Dermis blood vessel endothelial cell (primary cell): ENCODE measurements at places on chromosomes 2 and 18.

GRCh38 chr2:45884126-45884525 is 232.7 kb downstream of the PRKCE start:
- DNase-seq: no peak

DNA sequence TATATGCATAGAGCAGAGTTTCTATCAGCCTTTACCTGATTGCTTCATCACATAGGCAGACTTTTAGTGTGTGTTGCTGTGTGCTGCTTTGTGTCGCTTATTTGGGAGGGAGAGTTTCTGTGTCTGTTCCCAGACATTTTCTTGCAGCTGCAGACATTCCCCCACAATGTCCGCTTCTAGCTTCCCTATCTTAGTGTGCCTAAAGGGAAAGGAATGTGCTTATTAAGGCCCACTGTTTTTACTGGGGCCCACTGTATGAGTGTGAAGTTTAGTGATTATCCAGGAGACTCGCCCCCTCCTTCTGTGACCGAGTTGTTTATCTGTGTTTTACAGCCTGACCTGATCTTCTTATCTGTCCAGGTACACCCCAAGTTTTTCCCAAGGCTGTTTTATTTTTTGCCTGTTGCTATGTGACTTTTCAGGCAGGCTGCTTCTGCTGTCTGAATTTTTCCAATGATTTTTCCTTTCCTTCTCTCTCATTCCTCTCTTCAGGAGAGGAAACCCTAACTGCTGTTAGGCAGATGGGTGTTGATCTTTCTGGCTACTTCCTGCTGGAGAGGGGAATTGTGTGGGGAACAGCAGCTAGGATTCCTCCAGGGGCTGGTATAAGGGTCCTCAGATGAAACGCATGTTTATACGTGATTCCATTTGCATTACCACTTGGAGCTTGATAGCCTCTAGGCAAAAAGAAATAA is 47.6 kb downstream of the STK17B start:
- no peak for DNase-seq

DNA sequence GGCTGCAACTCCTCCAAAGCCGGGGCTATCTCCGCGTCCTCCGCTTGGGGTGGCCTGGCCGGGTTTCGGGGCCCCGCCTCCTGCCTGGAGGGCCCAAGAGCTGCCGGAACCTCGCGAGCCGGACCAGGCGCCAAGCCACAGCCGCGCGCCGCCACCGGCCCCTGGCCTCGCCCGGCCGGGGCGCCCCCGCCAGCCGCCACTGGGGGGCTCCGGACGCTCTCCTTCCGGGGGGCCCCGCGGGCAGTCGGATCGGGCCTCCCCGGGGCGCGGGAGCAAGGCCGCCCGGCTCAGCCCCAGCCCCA is 17.4 kb upstream of the HAAO start:
- DNase-seq: peak; percentile 84

- no peak for DNase-seq
Observed at GRCh38 chr2:13180729-13181128, 464.0 kb downstream of the TRIB2 start.

- peak; percentile 60 for DNase-seq
Observed at GRCh38 chr18:48623468-48624235, 84.8 kb downstream of the CTIF start.

GRCh38 chr2:86608832-86609410 is 14.7 kb downstream of the RNF103 start:
- no peak for DNase-seq

DNA sequence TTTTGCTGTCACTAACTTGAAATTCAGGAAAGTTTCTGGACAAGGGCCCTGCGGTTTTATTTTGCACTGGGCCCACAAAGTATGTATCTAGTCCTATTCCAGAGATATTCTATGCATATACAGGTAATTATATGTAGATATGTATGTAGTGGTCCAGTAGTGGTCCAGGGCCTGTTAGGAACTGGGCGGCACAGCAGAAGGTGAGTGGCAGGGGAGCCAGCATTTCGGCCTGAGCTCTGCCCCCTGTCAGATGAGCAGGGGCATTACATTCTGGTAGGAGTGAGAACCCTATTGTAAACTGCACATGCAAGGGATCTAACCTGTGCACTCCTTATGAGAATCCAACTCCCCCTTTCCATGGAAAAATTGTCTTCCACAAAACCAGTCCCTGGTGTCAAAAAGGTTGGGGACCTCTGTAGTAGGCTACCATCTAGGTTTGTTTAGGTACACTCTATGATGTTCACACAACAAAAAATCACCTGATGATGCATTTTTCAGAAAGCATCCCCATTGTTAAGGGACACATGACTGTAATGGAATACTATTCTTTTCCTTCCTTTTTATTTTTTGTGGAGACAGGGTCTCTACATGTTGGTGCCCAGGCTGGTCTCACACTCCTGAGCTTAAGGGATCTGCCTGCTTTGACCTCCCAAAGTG is 2.8 kb upstream of the PPP4R3B start:
- peak; percentile 55 for DNase-seq

DNA sequence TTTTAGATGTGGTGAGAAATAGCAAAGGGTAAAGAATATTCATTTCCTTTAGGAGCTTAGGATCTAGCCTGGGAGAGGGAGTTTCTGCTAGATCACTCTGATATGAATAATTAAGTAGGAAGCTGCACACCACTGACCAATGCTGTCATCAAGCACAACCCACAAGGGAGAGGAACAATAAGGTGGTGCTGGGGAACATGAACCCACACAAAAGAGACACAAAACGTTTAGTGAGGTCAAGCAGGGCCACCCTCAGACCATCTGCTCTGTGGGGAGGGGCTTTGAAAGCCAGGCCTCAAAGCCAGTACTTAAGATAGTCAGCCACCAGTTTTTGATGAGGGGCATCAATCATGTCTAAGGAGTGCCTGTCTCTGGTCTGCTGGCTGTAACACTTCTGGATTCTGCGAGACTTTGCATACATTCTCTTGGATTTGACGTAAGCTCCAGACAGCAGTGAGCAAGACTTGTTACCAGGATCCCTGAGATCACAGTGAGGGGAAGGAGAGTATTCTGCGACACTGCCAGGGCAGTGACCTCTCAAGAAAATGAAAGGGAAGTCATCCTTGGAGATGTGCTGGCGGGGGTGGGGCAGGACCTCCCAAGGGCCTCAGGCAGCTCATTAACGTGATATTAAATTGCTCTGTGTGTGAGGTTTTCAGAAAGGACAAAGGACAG is 127.0 kb downstream of the CCBE1 start:
- DNase-seq: peak; percentile 14

DNA sequence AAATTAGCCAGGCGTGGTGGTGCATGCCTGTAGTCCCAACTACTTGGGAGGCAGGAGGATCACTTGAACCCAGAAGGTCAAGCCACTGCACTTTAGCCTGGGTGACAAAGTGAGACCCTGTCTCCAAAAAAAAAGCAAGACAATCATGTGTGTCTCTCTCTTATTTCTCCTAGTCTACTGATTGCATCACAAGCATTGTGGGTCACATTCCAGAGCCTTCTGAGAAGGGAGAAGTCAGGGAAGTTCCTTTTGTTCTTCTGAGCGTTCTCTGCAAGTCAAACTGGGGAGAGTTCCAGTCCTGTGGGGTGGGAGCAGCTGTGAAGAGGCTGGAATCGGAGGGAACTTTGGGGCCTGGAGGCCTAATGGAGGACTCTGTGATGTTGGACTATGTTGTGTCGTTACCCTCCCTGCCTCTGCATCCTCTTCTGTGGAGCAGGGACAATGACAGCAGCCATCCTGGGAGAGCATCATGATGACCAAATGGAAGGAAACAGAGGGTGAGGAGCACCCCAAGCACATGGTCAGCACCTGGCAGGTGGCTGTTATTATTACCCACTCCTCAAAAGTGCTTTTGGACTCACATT is 115.4 kb downstream of the MRO start:
- no peak for DNase-seq

GRCh38 chr2:213336253-213336770 is 52.0 kb downstream of the SPAG16 start:
- DNase-seq: no peak

DNA sequence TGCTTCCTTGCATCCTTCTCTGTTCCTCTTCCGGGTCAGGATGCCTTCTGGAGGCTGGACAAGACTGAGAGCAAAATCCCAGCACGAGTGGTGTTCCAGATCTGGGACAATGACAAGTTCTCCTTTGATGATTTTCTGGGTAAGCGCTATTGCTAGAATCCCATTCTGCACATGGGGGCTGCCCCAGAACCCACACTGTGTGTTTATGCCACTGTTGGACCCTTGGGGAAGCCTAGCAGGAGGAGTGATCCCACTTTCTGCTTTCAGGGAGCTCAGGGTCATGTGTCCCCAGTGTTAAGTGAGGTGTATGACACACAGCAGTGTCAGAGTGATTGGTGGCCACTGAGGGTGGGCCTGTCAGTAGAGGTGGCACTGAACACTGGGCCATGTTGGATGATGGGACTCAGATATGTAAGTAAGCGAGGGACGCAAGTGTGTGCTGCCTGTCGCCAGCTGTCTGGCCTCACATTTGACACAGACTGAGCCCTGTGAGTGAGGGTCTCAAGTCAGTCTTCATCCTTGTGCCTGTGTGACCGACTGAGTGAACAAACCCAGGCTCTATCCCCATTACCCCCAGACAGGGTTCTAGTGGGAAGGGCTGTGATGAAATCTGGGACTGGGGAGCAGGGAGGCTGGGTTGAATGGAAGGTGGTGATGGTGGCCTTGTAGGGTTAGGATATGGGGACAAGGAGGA is 220.9 kb downstream of the DYSF start:
- DNase-seq: no peak

GRCh38 chr2:108621087-108621559 is 86.9 kb downstream of the LIMS1 start:
- DNase-seq: peak; percentile 68

- DNase-seq: no peak
Observed at GRCh38 chr2:158729873-158730620, 65.1 kb upstream of the DAPL1 start.

DNA sequence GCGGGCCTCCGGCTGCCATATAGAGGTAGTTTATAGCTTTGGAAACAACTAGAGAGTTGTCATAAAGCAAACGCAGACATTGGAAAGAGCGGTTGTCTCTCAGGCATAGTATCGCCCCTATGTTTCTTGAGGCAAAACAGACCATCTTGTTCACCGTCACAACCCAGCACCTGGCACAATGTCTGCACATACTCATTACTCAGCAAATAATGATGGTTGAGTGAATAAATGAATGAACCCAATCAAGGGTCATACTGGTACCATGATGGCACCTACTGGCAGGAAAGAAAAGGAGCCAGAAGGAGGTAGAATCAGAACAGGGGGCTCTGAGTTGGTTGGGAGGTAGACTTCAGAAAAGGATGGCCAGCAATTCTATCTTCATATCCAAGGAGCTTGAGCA is 118.5 kb downstream of the ANTXR1 start:
- no peak for DNase-seq

- peak; percentile 38 for DNase-seq
Observed at GRCh38 chr18:58900015-58900649, 35.5 kb downstream of the ZNF532 start.

- DNase-seq: peak; percentile 46
Observed at GRCh38 chr2:148282201-148282600, 261.3 kb downstream of the MBD5 start.

GRCh38 chr2:27710640-27711430 is 47.1 kb downstream of the SLC4A1AP start:
- peak; percentile 55 for DNase-seq

DNA sequence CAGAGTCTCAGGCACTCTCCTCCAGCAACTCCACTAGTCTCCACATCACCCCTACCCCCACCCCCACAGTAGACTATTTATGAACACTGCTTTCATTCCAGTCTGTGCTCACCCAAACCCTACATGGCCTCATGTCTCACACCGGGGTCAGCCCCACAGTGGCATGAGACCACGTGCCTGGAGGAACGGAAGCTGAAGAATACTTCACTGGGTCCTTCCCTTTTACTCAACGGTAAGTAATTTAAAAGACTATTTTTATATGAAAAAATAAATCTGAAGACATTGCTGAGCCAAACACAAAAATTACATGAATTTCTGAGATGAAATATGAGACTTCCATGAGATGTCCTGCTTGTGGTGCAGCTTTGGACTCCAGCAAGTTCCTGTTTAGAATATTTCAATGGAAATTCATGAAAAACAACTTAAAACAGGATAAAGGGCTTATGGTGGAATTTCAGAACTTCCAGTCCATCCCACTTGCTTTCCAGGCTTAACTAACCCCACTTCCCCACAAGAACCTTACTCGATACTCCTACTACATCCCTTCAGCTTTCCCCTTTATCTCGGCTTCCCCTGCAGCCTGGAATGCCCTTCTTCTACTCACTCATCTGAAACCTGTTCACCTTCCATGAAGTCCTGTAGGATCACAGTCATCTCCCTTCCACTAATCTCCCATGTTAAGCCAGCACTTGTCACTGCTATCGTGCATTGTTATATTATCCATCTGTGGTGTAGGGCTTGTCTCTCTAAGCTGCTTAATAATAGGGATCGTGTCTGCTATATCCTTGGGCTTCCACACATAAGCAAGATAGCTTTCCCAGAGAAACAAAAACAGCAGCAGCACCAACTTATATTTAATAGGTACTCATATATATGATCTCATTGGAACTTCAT is 47.9 kb downstream of the SLC14A1 start:
- no peak for DNase-seq

DNA sequence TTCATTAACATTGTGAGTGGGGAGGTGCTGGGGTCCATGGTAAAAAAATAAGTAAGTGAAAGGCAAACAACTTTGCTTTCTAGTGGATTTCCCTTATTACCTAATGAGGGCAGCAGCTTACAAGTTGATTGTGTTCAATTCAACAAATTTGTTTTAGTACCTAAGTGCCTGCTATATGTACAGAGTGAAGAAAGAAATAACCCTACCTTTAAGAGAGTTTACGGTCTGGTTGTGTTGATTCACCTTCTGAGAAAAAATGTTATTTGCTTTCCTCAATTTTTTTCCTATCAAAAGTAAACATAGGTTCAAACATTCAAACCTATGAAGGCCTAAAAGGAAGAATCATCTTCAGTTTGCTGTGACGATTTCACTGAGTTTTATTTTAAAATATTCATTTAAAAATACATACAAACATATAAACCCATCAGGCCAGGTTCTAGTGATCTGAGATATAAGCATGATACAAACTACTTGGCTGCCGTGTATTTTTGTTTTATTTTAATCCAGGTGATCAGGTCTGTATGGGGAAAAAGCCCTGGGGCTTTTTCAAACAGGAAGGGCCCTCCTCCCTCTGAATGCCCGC is 1.5 kb upstream of the SPTBN1 start:
- DNase-seq: no peak

- DNase-seq: no peak
Observed at GRCh38 chr2:133596701-133597393, 28.6 kb upstream of the NCKAP5 start.

DNA sequence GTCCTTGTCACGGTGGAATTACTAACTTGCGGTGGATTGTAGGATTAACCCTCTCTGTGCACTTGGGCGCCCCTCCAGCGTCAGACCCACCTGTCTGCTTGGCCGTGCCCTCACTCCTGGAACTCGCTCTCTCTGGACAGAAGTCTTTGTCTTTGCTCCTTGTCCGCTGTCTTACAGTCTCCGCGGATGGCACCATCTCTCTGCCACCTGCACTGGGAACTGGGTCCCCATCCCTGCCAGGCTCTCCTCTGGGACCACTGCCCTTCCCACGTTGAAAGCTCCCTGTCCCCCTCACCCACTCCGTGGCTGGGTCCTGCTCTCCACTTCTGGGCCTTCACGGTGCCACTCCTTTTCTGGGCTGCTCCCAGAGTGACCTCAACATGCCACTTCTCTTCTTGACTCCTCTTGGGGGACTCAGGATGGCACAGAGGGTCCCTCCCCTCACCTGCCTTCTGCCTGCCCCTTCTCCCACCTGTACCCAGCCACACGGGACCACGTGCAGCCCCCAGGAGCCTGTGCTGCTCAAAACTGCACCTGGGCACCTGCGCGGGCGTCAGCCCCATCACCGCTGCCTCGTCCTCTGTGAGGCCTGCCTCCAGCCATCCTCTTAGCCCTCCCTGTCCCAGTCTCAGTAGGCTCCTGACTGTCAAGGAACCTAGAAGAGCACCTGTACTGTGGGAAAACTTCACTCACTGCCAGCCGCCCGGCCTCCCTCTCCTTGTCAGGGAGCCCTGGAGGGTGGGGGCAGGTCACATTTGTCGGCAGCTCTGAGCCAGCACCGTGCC is 11.1 kb downstream of the CNDP2 start:
- DNase-seq: no peak
